ENCODE measurements at places on chromosomes 3 and 15.

- no peak for DNase-seq
Observed at GRCh38 chr15:35929740-35930444, 383.9 kb upstream of the DPH6 start.

GRCh38 chr15:48415036-48415886 is 84.0 kb downstream of the DUT start:
- DNase-seq: no peak

- no peak for DNase-seq
Observed at GRCh38 chr3:155398046-155398445, 104.6 kb upstream of the STRIT1 start.

GRCh38 chr15:95563634-95564033 is 766.9 kb upstream of the NR2F2 start:
- no peak for DNase-seq

DNA sequence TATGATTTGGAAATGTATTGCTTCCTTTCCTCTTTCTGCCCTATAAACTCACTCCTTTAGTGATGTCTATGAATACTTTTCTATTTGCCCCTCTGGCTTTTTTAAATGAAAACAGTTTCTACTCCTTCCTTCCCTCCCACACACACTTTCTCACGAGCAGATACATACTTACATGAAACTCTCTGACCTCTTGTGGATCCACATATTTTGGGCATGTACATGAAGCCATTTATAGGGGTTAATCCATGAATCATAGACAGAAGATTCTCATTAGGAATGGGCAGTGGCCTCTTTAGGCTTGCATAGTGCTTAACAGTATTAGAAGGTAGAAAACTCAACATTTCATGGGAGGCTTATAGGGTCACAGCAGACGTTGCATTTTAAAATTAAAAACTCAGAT is 24.8 kb downstream of the ANAPC13 start:
- no peak for DNase-seq

Measured in effector CD8-positive, alpha-beta T cell (primary cell).